ENCODE measurements at places on chromosomes 3 and 15.

GRCh38 chr3:106765342-106765741 lies 611.9 kb upstream of the CCDC54 start:
- no peak for DNase-seq

DNA sequence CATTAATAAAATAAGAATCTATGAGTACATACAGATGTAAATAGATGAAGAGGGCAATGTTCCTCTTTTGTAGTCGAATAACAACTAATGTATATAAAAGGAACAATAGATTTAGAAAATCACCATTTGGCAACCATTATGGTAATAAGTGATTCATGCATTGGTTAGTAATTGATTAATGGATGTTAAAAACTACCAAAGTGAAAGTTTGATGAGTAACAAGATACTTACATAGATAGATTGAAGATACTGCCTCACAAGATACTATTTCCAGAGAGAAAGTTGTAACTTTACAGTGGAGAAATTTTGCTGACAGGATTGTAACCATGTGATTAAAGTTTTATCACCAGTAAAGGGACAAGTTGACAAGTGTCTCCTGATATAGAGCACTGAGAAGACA lies 55.0 kb downstream of the TCF12 start:
- DNase-seq = no peak

- DNase-seq = no peak
These were observed 391.3 kb downstream of the TIGIT start for GRCh38 chr3:114685161-114685560.

GRCh38 chr15:100353449-100353848 lies 11.7 kb upstream of the ADAMTS17 start:
- DNase-seq = no peak

DNA sequence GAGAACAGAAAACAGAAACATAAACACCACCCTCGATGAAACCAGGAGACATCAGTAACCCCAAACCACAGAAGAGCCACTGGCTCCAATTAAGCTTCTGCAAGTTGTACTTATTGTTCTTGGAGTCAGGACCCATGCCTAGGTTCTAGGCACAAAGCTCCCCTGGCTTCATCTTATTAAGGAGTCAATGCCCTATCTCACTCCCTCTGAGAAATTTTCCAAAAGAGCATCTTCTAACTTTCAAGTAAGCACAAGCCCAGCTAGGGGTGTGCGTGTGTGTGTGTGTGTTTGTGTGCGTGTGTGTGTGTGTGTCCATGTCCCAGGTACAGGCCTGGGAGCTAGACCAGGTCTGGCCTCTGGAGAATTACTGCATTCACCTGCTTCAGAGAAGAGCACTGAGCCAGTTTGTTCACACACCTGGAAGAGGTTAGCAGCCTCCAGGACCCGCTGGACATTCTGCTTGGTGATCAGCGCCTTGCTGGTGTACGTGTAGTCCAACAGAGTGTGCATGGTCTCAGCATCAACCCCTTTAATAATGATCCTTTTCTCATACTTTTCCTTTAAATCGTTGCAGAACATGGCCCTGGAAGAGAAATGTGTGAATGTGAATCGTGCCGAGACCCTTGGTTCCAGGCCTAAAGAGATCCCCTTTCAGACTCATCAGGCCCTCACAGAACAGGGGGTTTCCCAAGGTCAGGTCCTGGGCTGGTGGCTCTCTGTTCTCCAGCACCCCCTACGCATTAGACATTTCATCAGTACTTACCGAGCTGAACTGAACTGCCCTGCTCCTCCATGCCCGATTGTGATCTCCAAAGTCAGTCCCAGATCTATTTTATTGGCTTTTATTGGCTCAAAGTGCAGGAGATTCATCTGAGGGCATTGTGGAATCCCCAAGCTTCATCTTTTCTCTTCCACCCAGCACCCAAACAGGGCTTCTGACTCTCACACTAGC lies 27.8 kb downstream of the KLHL6 start:
- DNase-seq = no peak
